ENCODE measurements at places on chromosomes 2 and 18. TPM values are rescaled to one million over a fixed set of nuclear protein-coding genes. Genes with fewer than 3 reads are reported as not detected.

- no peak for DNase-seq
These were observed 36.9 kb upstream of the SLC14A1 start for GRCh38 chr18:45686891-45687611.

DNAH6 gene
- 0.42 TPM for total RNA-seq

- DNase-seq, result no peak
These were observed 260.4 kb downstream of the METTL4 start for GRCh38 chr18:2310886-2311285.

DNA sequence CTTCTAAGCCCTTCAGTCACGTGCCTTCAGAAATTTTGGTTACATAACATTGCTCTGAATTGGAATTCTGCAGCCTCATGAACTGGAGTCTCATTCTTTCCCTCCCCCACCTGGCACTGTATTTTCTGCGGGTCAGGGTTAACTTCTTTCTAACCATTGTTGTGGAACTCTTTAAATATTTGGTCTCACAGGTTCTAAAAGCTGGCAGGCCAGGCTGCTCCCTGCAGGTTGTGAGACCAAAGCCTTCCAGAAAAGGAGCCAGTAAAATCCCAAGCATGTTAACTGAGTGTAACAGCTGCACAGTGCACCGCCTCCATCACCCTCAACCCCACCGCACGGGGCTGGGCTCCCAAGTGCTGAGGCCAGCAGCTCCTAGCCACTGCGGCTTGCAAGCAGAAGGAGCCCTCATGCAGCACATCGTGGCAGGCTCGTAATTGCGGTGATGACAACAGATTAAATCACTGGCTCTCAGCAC, 174.1 kb upstream of the ALPP start:
- DNase-seq, result no peak

DNA sequence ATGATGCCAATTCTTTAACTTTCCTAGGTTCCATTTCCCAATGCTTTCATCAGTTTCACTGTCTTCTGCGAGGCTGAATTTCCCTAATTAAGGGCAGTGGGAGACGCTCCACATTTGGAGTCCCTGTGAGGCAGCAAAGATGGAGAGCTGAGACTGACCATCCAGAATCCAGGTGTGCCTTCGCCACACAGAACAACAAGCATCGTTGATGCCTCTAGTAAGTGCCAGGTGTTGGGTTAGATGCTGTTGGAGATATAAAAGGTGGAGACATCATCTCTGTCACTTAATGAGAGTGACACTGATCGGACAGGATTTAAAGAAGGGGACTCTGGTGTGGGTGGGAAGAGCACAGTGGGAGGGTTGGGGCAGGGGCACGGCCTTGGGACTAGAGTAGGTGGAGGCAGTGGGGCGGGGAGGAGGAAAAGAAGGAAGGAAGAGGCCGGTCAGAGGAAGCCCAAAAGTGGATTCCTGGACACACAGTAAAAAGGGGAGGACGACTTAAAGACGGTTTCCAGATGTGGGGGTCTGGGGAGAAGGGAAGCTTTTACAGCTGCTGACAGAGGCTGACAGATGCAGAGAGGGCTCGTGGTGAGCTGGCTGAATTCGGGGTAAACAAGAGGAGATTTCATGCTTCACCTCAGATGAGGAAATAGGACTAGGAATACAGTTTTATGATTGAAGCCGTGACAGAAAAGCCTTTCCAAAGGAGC, 113.0 kb downstream of the BCL2 start:
- DNase-seq, result no peak

DNA sequence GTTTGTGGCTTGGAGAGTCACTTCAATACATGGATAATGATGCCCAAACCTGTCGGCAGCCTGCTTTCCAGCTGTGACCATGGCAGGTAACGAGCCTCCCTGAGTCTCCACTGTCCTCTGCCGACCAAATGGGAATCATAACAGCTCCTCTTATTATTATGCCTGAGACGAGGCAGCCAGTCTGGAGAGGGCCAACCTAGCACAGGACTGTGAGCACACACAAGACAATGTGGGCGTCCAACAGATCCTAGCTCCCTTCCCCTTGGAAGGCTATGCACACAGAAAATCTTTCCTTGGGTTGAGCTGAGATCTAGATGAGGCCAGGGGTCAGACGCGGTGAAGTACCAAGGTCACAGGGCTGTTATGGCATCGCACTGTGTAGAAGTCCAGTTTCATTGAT, 890 bp upstream of the SLC4A3 start:
- DNase-seq, result no peak

- DNase-seq, result no peak
These were observed 43.6 kb upstream of the VPS54 start for GRCh38 chr2:64062840-64063239.

CAPN14 gene
- not detected for total RNA-seq

NEUROD1 gene
- not detected for total RNA-seq

DNA sequence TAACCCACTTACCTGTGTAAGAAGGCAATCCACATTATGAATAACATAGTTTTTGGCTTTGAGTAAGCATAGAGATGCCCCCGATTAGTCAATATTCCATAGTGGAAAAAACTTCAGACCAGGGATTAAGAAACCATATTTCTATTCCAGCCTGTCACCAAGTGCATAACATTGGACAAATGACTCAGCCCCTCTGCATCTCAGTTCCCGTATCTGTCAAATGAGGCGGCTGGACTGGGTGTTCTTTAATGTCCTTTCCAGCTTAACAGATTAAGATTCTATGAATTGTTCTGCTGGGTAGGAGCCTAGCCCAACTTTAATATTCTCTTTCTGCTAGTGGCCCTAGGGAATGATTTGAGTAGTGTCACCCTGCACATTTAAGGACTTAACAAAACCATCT, 11.8 kb upstream of the FTCDNL1 start:
- no peak for DNase-seq

- DNase-seq, result peak; percentile 78
These were observed 2.0 kb downstream of the SATB2 start for GRCh38 chr2:199455545-199456382.

GRCh38 chr18:33116376-33116775, 324.1 kb downstream of the CCDC178 start:
- no peak for DNase-seq

CTAGE1 gene
- total RNA-seq, result not detected

- no peak for DNase-seq
These were observed 4.3 kb upstream of the UBE2F start for GRCh38 chr2:237962432-237963084.

DNA sequence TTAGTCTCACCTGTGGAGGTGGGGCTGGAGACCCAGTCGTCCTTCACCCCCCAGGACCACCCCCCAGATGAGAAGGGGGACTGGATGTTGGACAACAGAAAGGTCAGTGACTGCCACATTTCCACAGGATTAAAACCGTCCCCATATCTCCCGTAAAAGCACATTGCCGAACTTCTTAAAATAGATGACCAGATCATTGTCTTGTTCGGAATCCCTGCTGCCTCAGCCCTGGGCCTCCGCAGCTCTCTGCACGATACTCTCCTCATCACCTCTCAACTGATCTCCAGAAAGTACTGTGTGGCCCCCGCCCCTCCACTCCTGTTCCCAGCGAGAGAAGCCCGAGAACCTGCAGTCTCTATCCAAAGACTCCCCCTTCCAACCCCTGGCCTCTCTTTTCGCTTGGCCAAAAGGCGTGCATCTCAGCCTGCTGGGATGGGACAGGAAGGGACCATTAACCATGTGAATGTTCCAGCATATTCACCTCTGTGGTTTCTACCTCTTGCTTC, 13.2 kb downstream of the LRRFIP1 start:
- DNase-seq, result no peak

DNA sequence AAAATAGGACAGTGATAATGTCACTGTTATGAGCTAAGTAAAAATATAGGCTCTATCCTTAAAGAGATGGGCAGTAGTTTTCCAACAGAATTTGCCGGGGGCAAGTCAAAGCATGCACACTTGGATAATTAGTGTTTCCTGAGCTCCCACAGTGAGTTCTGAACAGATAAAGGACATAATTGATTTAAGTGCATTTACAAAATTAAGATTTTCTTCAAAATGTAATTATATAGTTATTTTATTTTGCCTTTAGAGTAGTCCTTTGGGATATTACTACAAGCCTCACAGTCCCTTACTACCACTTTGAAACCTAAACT, 107.6 kb downstream of the RAPGEF4 start:
- DNase-seq, result no peak

DNA sequence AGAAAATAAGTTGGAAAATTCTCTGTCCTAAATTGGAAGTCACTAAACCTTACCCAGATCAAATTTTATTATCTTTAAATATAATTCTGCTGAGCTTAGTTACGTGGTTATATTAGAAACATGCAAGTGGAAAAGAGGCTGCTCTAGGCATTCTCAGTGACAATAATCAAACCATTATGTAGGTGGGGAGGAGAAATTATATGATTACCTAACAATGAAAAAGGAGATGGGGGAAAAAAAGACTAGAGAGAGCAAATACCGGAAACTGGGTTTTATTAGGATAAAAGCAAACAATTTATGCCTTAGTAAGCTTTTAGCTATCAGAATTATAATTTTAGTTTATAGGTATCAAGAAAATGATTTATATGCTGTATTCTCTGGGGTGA, 53.2 kb downstream of the PHLPP1 start:
- DNase-seq, result no peak
